ENCODE measurements at places on chromosomes 2 and 18. TPM values are rescaled to one million over a fixed set of nuclear protein-coding genes. Genes with fewer than 3 reads are reported as not detected.

- DNase-seq, result no peak
These were observed 214.9 kb upstream of the SPRED2 start for GRCh38 chr2:65647249-65647842.

GRCh38 chr2:160255408-160255807, 55.3 kb upstream of the ITGB6 start:
- DNase-seq, result no peak

DNA sequence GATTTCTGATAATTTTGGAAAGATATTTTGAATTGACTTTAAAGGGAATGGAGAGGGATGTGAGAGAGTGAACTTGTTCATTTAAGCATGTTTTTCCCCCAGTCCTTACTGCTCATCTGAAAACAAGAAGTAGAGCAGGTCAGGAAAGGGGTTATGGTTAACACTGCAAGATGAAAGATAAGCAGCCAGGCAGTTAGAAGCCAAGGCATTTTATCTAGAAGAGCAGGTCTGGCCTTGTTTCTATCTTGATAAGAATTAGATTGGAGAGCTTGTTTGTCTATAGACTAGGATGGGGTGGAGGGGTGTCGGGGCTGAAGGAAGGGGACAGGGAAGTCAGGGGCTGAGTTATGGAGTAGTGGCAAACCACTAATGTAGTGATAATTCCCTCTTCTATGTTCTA, 171.6 kb downstream of the IKZF2 start:
- DNase-seq, result no peak

TMEM37 gene
- 1.5 TPM for total RNA-seq

- DNase-seq, result no peak
These were observed 11.7 kb downstream of the SGPP2 start for GRCh38 chr2:222436040-222436413.

All from H4 (cell line).